Tibial artery (tissue), 4 donors: ENCODE measurements at places on chromosomes 13 and 19.
A peak's percentile ranks its signal among the peaks of the same experiment; 100 is the strongest.

- DNase-seq, result no peak
Observed at GRCh38 chr19:54882758-54883157, 8.7 kb downstream of the FCAR start.

GRCh38 chr19:10404888-10405820 is 1.8 kb upstream of the CDC37 start:
- no peak for DNase-seq

DNA sequence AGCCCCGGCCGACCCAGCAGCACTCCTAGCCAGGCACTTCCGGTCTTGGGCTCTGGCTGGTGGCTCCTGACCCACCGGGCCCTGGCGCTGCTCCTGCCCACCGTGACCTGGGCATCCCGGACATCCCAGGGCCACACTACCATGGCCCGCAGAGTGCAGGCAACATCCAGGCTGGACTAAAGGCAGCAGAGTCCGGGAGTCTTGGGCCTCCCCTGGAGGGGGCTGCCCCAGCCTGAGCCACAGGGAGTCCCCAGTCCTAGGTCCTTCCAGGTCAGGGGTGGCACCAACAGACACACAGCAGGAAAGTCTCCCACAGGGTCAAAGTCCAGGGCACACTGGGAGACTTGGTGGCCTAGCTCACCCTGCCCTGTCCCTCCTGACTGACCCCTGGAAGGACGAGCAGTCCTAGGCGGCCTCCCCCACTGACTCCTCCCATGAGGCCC is 10.8 kb downstream of the LSM4 start:
- DNase-seq, result no peak

DNA sequence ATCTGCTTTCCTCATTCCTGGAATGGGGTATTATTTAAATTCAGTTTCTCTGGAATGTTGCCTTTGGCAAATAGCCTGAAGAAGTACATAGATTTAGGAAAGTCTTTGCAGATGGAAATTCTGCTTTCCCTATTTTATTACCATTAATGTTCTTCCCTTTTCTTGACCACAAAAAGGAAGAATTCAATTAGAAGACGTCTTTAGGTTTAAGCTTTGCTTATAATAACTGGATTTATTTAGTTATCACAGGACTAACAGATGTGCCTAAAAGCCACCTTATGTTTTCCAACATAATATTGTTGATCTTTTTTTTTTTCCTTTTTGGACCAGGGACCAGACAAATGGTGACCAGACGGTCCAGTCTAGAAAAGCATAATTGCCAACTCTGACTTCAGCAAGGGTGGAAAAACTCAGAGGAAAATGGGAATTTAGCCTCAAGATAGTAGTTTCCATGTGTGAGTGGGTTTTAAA is 210.1 kb upstream of the SPRY2 start:
- no peak for DNase-seq

DNA sequence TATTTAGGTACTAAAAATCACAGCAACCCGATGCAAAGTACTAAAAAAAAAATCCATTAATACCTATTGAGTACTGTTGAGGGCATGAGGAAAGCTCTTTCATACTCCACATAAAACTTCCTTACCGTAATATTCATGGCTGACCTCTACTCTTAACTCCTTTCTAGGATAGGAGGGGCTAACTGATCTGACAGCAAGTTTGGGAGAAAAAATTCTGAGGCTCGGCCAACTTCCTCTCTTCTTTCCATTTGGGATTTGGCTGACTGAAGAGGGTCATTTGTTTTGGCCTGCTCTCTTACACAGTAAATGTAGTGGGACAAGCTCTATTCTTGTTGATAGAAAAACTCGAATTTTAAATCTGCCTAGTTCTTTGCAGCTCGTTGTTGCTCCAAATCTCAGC is 9.4 kb upstream of the USPL1 start:
- no peak for DNase-seq

- no peak for DNase-seq
Observed at GRCh38 chr13:27295660-27296059, 25.0 kb downstream of the RASL11A start.

DNA sequence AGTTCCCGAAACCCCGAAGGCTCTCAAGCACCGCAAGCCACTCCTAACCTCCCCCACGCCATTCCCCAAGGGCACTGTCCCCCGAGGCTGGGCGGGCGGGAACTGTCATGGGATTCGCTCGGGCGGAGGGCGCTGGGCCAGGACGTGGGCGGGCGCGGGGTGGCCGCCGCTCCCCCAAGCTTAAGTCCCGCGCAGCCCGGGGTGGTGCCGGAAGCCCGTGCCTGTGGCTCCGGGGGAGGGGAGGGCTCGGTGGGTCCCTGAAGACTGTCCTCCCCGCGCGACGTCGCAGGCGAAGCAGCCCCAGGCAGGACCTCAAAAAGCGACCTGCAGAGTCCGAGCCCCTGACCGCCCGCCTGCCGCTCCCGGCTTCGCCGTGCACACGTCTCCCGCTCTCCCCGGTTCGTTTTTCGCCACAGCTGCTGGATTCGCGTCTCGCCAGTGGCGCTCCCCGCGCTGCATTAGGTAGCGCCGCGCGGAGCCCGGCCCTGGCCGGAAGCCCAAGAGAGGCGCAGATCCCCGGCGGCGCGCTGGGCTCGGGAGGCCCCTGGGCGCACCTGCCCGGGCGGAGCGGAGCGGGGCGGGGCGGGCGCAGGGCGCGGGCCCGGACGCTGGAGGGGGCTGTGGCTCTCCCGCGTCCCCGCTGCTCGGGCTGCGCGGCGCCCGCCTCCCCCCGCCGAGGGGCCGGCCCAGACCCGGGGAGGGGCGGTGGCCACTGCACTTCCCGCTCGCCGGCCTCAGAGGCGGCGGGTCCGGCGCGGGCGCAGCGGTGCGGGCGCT is at the start of gene FARP1:
Gene FARP1, plus strand, starts transcription at position 715 of the 777 bp plus-strand sequence. CDS start 70,149 bp downstream, outside the sequence.
- peak; percentile 88 for DNase-seq

DNA sequence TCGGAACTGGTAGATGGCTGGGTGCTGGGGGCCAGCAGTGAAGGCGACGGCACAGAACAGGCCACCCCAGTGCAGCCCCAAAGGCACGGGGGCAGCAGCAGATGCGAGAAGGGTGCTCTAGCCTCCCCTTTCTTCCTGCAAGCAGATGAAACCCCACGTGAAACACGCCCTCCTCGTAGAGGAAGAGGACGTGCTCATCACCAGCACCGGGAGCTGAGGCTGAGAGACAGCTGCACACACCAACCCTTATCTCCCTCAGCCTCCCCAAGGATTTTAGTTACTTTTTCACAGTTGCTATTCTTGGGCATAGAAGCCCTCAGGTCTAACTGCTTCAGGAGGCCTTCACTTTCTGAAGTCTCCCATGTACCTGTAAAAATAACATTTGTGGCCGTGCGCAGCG is 11.9 kb downstream of the ZNF787 start:
- DNase-seq, result no peak

- DNase-seq, result no peak
Observed at GRCh38 chr19:51142119-51142518, at the start of gene SIGLEC7. Gene SIGLEC7 (plus strand): TSS chr19:51142301. CDS start chr19:51142370, 69 bp downstream.

GRCh38 chr13:39415008-39415802 is 187.8 kb downstream of the LHFPL6 start:
- DNase-seq, result peak; percentile 45

DNA sequence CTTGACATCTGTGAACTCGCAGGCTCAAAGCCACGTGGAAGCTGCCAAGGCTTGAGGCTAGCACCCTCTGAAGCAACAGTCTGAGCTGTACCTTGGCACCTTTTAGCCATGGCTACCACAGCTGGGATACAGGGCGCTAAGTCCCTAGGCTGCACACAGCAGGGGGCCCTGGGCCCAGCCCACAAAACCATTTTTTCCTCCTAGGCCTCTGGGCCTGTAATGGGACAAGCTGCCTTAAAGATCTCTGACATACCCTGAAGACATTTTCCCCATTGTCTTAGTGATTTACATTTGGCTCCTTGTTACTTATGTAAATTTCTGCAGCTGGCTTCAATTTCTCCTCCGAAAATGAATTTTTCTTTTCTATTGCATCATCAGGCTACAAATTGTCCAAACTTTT is 455.9 kb downstream of the TDRD3 start:
- no peak for DNase-seq

DNA sequence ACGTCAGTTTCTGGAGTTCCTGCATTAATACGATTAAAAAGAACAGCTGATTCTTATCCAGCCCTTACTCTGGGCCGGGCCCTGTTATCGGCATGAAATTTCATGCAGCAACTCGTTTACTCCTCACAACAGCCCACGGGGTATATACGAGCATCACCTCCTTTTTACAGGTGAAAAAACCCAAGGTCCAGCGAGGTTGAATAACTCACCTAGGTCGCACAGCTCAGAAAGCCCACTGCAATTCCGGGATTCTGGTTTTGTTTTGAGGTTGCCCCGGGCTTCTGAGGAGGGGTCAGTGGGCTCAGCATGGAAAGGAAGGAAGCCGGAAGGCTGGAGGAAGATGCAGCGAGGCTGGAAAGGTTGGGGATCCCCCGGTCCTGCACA is 577 bp upstream of the ACP7 start:
- no peak for DNase-seq

DNA sequence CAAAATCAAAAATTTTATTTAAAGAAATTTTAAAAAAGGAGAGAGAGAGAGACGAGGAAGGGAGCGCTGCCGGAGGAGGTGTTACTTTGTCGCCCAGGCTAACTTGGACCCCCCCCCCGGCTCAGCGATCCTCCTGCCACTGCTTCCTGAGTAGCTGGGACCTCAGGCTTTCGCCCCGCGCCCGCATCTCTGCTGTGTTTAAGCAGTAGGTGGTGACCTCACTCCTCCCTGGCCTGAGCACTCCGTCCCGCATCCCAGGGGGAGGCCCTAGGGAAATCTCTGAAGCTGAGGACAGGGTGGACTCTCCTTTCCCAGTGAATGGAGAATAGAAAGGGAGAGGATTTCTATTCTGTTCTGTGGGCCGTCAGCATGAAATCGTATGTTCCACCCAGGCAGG is 485 bp upstream of the ZNF845 start:
- DNase-seq, result peak; percentile 68

GRCh38 chr19:1650650-1651567 is 1.5 kb downstream of the TCF3 start:
- DNase-seq, result no peak

- no peak for DNase-seq
Observed at GRCh38 chr13:97495678-97496077, 61.7 kb downstream of the RAP2A start.

DNA sequence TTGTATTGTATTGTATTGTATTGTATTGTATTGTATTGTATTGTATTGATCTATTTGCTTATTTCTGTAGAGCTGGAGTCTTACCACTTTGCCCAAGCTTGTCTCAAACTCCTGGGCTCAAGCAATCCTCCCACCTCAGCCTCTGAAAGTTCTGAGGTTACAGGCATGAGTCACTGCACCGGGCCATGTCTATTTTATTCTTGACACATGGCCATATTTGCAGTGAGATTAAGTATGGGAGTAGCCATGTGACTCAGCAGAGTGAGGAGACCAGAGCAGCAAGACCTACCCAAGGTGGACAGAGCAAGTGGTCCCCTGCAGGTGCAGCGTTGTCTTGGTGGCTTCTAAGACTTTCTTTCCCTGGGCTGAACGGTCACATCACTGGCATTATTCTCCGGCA is 49.1 kb upstream of the UBAC2 start:
- DNase-seq, result no peak
